Mucosa of descending colon (tissue), 3 donors: ENCODE measurements at places on chromosomes 4 and X. TPM values are rescaled to one million over a fixed set of nuclear protein-coding genes. Genes with fewer than 3 reads are reported as not detected.
A peak's percentile ranks its signal among the peaks of the same experiment; 100 is the strongest.

DNA sequence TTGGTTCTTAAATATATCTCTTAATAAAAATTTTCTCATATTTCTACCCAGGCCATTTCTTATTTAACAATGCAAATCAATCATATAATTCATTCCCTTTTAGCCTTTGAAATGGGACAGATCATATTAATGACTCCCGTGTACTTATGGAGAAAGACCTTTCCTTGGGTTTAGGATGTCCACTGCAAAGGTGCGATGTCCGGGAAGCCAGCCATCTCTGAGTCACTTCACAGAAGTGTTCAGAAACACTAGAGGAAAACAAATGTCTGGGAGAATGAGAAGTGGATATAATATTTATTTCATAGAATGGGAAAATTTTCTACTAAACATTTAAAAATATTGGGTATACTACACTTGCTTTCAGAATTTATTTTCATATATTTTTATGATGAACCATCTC lies 15.3 kb downstream of the INTU start:
- no peak for DNase-seq

DNA sequence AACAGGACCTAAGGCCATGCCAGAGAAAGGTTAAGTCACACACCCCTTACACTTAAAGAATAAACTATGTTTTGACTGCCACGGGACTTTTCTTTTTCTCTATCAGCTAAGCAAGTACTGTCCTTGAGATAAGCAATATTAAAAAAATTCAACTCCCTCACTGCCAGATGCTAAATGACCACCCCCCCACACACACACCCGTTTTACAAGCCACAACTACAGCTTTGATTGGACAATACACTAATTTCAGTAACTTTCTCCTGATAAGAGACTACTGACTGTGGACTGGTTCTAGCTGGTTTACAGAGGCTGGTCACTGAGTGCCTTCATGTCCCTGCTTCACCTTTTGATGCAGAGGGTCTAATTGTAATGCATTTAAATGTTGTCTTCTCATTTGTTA lies 63.9 kb upstream of the HOPX start:
- DNase-seq = peak; percentile 65

DNA sequence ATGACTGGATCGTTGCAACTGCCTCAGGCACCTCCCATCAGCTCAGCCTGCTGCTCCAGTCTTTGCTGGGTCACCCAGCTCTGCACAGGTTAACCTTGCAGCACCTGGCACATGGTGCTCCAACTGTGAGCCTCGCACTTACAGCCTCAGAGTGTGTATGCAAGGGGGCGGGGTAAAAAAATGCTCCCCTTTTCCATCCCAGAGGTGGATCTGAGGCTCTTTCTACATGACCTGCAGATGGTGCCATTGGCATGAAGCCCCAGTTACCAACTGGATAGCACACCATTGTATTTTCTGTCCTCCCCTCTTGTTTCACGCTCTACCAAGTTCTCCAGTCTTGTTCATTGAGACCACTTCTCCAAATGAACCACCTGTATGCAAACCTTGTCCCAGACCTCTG lies 46.2 kb upstream of the TRPC3 start:
- no peak for DNase-seq

- peak; percentile 14 for DNase-seq
Measured at GRCh38 chrX:153706799-153707198, 17.4 kb downstream of the BCAP31 start.

DNA sequence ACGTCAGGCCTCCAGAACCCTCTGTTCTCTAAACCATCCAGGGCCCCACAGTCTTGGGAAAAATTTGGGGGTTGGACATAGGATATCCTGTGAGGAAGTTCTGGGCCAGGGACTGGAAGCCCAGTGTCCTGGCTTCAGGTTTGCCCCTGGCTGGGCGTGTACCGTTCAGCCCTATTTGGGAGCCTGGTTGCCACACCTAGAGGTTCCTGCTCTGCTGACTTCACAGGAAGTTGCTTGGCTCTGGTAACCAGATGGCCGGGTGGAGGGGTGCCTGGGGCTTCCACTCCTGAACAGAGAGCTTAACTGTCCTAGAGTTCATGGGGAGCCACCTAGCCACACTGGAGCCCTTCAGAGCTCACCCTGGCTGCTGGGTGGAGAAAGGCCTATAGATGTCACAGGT lies 1.1 kb downstream of the TAFAZZIN start:
- DNase-seq = no peak

- DNase-seq = no peak
Measured at GRCh38 chrX:144219035-144219434, 335.2 kb downstream of the UBE2NL start.

DNA sequence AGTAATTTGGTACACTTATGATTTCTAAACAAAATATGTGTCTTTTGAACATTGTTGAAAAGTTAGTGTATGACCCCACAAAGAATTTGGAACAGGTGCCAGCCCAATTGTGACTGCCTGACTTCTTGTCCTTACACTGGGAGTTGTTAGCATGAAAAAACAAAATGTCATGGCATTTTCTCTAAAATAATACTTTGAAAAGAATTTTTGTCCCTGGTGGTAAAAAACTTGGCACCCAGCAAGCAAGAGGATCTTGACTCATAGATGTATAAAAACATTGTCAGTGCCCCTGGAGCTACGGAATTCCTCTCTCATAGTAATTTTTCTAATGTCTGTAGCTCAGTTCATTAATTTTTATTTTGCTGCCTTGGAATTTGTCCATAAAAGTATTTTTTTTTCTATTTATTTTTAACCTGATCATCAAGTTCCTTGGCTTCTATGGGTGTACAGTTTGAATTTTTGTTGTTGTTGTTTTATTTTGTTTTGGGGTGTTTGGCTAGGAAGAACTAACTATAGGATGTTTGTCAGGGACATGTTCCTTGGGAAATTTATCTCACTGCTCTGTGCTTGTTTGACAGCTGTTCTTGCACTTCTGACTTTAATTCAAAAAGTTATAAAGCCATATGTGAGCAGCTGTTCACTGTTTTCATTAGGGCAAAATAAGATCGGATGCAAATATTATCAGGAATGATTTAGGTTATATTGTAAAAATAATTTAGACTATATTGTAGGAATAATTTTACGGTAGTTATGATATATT lies 95.4 kb upstream of the NUDT6 start:
- no peak for DNase-seq

DNA sequence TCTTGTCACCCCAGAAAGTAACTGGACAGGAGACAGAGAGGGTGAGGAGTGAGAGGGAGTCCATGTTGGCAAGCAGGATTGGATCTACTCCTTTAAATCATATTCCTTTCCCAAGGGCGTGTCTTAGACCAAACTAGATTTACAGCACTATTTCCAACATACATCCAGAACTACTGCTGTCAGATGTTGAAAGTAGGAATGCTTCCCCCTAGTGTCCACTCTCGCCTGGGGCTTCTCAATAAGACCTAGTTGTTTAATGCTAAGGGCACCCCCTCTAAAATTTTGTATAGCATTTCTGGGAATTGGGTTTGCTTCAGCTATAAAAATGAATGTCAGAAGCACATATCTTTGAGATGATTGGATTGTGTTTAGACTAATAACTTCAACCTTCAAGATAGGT lies 13.3 kb downstream of the OFD1 start:
- DNase-seq = peak; percentile 78

- no peak for DNase-seq
Measured at GRCh38 chr4:42348692-42349091, 48.6 kb upstream of the SHISA3 start.

GRCh38 chr4:13461191-13461905 lies 22.8 kb downstream of the RAB28 start:
- no peak for DNase-seq

DNA sequence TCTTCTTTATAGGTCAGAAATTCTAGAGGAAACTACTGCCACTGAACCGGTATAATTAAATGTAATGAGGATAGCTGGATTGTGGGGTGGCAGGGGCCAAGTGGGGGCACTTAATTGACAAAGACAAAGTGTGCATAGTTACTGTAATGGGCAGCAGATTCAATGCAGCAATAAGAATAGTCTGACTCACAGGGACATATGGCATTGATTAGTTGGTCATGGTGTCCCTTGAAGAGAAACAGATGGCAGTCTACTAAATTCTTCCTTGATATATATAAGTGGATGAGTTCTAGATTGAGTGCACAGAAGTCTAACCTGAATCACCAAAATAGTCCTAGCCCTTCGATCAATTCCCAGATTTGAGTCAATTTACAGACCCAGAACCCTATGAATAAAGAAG lies 31.6 kb downstream of the ETDC start:
- no peak for DNase-seq

- no peak for DNase-seq
Measured at GRCh38 chrX:15043538-15043937, 170.3 kb downstream of the MOSPD2 start.

DNA sequence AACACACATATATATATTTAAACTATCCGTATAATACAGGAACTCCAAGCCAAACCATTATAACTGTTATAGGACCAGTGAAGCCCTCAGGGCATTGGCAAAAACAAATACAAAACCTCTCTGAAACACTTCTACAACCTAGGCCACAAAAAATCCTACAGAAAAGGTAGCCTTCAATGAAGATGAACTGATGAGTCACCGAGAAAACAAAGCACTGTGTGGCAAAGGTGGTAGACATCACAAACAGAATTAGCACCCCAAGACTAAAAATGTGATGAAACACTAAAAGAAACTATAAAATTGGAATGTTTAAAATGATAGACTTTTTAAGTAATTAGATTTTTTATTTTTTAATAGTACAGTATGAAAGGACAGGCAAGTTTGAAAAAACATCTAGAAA lies 5.5 kb upstream of the HSPA4L start:
- DNase-seq = no peak

- no peak for DNase-seq
Measured at GRCh38 chrX:139734996-139735395, 27.0 kb upstream of the MCF2 start.

The PPP2R3B gene
- 11.2 TPM for total RNA-seq

The JAKMIP1 gene
- total RNA-seq = 2.1 TPM

The SLC49A3 gene
- total RNA-seq = 11.5 TPM

The KIF4A gene
- total RNA-seq = 10.7 TPM

The ELF4 gene
- 65.0 TPM for total RNA-seq

The PAGE4 gene
- not detected for total RNA-seq

The GAGE12E gene
- total RNA-seq = not detected

The HS6ST2 gene
- total RNA-seq = 1.5 TPM

The IBSP gene
- not detected for total RNA-seq

The SAGE1 gene
- total RNA-seq = not detected
